ENCODE measurements at places on chromosomes 6 and 20.

DNA sequence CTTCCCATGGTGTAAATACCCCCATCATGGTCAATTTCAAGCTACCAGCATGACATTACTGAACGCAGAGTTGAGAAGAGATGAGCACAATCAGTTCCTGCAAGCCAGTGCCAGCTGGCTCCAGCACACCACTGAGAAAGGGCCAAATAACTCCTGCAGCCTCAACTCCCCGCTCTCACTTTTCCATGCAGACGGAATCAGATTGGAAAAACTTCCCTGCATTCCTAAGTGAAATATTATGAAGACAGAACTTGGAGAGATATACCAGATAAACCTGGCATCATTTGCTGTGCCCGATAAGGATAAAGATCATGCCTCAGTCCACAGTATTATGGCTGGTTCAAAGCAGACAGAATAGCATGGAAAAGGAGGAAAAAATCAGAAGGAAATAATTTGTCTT is 56.7 kb downstream of the FILIP1 start:
- DNase-seq, result no peak

- DNase-seq, result no peak
Measured at GRCh38 chr6:8551993-8552392, 116.6 kb upstream of the SLC35B3 start.

- peak; percentile 11 for DNase-seq
Measured at GRCh38 chr20:19692685-19693119, 65.4 kb upstream of the RIN2 start.

- no peak for DNase-seq
Measured at GRCh38 chr6:147642458-147642857, 134.0 kb downstream of the SAMD5 start.

DNA sequence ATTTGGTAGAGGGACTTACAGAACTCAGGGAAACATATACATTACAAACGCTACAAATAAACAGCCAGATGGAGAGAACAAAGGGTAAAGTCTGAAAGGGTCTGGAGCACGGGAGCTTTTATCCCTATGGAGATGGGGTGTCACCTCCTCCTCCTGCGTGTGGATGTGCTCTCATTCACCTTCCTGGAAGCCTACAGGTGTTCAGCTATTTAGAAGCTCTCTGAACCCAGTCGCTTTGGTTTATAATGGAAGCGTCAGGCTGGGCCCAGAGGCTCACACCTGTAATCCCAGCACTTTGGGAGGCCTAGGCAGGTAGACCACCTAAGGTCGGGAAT is 17.7 kb upstream of the ITCH start:
- DNase-seq, result no peak

- no peak for DNase-seq
Measured at GRCh38 chr6:1797801-1798200, 188.1 kb downstream of the FOXC1 start.

GRCh38 chr20:25364879-25365699 is 25.5 kb downstream of the ABHD12 start:
- DNase-seq, result no peak

DNA sequence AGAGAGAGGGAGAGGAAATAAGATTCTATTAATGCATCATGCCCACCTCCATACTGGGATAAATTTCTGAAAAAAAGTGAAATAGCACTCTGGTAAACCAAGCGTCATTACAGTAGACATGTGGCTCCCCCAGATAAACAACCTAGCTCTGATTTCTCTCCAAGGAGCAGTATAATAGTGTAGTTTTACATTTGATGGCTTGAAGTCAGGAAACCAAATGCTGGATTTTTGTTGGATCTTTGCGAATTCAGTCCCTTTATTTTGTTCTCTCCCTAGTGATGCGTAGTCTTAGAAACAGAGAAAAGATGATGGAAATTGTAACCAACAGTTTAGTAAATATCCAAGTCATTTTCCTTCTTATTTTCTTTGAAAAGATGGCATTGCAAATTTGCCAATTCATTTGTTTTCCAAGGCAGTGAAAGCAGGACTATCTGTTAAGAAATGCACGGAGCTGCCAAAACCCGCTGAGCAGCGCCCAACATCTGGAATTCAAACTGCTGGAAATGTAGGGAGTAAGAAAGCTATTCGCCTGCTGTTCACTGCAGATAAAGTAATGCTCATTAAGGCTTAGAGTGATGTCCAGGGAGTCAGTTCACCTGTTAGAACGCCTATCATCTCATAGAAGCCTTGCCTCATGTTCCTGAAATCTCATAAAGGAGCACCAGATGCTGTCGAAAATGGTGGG is 85.7 kb upstream of the DOK5 start:
- DNase-seq, result no peak

GRCh38 chr20:33674294-33675135 is at the start of gene NECAB3:
TSS of gene NECAB3 (minus strand) at chr20:33674428. CDS start at chr20:33674352, 76 bp downstream.
- DNase-seq, result peak; percentile 43

- DNase-seq, result peak; percentile 42
Measured at GRCh38 chr6:36131511-36132245, 1.4 kb downstream of the MAPK13 start.

GRCh38 chr6:28351087-28351486 is 1.3 kb downstream of the ZKSCAN3 start:
- DNase-seq, result no peak

GRCh38 chr6:31851485-31851832 is 11.2 kb downstream of the NEU1 start:
- no peak for DNase-seq

- no peak for DNase-seq
Measured at GRCh38 chr20:17613328-17614175, 43.7 kb downstream of the DSTN start.

GRCh38 chr6:56242346-56242745 is 5.0 kb downstream of the COL21A1 start:
- no peak for DNase-seq

GRCh38 chr6:156597095-156597494 is 180.1 kb upstream of the ARID1B start:
- DNase-seq, result no peak

DNA sequence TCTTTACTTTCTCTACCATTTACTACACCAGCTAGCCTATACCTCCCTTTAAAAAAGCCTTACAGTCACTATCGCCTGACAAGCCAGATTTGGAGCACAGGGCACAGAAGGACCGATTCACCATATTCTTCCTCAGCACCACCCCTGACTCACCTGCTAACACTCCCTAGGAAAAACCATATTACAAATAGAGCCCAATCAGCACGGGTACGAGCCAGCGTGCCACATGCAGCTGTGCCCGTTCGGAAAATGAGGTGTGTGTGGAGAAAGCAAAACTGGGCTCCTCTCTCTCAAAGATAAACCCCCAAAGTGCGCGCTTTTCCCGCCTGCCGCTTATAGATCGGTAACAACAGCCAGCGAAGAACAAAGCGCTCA is 1.2 kb downstream of the SYNCRIP start:
- DNase-seq, result no peak

DNA sequence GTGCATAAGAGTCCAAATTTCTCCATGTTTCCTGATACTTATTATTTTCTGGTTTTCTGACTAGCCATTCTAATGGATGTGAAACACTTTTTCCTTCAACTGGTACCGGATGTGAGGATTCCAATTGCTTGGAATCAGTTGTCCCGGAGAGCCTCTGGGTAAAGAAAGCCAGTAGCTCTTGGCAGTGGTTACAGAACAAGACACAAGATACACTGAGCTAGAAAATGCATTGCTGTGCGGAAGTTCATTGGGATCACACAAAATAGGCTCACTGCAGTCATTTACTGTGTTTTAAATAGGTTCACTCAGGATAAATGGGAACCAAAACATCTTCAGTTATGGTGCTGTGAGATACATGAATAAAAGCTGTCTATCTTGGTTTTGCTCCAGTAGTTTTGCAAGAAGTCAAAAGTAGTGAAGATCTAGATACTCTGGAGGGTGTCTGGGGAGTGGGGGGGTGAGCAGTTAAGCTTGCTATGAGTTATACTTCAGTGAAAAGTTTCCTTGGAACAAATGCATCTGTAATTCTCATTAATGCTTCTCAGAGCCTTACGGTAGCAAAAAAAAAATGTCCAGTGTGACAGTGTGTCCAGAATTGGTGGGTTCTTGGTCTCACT is 54.4 kb upstream of the RNF182 start:
- DNase-seq, result no peak

GRCh38 chr6:33118525-33119123 is 42.8 kb downstream of the HLA-DPB1 start:
- DNase-seq, result no peak

GRCh38 chr20:23652926-23653325 is 15.2 kb upstream of the CST3 start:
- no peak for DNase-seq

DNA sequence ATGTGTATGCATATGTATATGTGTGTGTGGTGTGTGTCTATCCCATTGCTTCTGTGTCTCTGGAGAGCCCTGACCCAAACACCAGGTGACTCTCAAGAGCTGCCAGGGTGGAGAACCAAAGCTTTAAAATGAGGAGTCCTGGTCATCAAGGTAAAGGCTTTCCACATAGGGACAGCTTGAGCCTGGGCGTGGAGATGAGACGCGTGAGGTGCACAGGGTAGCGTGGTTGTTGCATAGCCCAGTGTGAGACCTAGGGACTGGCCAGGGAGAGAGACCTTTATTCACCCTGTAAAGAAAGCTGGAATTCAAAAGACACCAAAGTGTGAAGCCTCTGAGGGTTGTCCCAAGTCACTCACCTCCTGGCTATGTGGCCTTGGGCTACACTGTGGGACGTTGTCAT is 149.1 kb downstream of the SYCP2 start:
- DNase-seq, result no peak

DNA sequence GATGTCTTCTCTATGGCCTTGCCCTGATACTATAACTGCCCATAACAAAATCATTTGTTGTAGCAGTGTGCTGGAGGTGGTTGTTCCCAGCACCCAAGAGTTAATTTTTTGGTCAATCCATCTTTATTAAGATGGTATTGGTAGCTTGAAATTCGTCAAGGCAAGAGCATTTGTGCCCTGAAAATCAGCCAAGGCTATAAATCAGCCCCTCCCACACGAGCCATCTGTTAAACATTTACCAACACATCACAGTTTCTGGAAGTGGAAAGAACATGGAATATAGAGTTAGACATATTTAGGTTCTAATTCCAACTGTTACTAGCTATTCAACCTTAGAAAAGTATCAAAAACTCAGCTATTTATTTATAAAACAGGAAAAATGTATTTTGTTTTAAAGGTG is 888.4 kb upstream of the GJE1 start:
- no peak for DNase-seq

DNA sequence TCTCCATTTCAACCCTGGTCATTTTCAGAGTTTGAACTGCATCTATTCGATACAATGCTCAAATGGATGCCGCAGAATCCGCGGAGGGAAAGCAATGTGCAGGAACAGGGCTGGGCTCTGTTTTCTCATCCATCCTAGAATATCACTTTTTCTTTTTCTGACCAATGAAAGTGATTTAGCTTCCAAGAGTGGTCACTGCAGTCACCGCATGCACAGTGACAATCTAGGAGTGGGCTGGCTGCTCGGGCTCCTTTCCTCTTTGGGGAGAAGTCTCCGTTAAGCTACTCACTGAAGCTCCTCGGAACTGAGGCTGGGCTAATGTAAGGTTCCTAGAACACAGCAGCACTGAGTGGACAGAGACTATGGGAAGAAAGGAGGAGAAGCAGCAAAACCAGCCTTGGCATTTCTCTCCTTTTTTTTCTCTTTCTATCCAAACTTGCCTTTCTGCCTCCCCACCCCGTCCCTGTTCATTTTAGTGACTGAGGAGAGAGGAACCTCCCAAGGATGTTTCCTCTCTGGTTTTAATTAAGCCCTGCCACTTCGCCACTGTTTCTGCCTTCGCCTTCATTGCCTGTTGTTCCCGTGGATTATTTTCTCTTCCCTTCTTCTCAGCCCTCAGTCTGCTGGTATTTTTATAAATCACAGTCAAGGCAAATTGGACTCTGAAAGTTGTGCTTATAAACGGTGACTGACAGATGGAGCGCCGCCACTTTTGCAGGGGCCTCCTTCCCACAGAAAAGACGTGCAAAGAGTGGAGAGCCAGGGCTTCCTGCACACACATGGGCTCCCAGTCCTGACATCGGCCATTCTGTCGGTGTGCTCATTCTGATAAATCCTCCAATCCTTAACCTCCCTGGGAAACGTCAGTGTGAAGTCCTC is 41.1 kb downstream of the RAMACL start:
- DNase-seq, result no peak

GRCh38 chr6:47759364-47759763 is 22.5 kb upstream of the OPN5 start:
- DNase-seq, result no peak

DNA sequence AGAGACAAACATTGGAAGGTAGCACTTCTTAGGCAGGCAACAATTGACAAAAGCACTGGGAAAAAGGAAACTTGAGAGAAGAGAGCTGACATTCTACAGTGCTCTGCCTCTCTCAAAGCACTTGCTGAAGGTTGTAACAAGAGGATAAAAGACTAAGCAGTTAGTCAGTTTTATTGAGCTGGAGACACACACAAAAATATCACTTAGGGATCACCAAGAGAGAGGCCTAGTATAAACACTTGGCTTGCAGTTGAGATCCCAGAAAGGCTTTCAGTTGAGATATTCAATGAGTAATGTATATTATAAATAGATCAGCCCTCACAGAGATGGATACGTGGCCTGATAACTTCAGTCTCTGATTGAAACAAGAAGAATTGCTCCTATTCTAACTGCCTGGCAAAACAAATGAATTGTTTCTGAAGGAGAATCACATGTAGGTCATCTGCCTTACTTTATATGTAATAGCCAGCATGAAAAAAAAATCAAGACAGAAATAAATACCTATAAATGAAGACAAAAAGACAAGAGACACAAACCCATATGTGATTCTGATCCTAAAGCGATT is 747.2 kb upstream of the MAN1A1 start:
- DNase-seq, result no peak

DNA sequence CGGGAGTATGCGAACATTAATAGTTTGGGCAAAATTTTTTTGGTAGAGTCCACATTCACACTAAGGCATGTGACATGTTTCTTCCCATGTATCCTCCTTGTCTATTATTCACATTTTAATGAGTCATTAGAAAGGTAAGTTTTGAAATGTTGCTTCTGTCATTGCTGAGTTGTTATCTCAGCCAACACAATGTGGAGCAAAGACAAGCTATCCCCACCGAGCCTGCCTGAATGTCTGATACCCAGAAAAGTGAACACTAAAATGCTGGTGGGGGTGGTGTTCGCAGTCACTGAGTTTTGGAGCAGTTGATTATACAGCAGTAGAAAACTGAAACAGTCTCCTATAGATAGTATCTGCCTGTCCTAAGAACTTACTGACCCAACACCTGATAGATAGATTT is 68.3 kb upstream of the ASF1A start:
- no peak for DNase-seq

DNA sequence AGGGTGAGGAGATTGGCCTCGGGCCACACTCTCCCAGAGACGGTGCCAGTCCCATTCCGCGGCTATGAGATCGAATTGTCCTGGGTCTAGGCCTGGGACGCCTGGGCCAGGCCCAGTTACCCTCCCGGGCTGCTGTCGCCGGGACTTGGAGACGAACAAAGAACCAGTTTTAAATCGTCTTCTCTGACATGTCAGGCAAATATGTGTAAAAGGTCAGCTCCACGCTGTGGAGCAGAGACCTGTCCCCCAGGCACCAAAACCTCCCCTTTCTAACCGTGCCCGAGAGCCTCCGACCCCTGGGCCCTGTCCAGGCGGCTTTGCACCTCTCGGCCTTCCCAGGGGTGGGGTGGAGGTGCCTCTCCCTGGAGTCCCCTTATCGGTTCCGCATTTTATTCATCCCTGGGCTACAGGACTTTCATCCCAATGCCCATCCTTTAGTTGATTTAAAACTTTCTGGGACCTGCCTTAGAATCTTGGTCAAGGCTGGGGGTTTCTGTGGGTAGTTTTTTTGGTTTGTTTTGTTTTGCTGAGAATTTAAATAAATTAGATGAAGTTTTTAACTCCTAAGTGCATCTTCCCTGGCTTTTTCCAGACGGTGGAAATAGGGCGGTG is 5.8 kb upstream of the TFAP2A start:
- DNase-seq, result no peak
